ENCODE measurements at places on chromosomes 7 and 10.

- no peak for DNase-seq
Measured at GRCh38 chr7:151757274-151757673, 119.6 kb downstream of the PRKAG2 start.

DNA sequence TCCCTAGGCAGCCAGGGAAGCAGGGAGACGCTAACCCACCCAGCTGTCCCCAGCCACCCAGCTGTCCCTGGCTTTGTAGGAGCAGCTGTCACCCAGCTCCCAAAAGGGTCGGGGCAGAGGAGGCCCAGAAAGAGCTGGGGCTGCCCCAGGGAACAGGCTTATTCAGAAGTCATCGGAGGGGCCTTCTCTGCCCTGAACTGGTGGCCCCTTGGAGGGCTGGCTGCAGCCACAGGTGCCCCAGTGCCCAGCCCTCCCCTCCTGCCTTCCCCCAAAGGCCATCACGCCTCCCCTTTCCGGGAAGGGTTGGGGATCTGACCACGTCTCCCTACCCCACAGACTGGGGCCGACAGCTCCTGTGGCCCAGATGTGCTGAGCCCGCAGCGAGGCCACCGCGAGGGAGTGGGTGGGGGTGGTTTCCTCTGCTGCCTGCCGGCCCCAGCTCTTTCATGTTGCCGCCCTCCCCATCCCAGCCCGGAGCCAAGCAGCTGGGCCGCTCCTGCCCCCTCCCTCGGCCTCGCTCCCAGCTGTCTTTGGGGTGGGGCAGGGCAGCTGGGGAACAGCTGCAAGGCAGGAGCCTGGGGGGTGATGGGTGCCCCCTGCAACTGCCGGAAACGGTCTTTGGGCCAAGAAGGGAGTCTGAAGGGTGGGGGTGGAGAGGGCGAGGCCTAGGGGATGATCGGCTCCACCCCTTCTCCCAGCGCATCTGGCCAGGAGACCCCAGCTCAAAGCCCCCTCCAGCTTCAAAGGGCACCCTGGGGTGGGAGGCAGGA, 16.8 kb downstream of the TRIM8 start:
- DNase-seq: no peak

- DNase-seq: no peak
Measured at GRCh38 chr10:77522268-77522809, 115.3 kb downstream of the KCNMA1 start.

GRCh38 chr10:42980553-42981357, 96.1 kb upstream of the RET start:
- no peak for DNase-seq

DNA sequence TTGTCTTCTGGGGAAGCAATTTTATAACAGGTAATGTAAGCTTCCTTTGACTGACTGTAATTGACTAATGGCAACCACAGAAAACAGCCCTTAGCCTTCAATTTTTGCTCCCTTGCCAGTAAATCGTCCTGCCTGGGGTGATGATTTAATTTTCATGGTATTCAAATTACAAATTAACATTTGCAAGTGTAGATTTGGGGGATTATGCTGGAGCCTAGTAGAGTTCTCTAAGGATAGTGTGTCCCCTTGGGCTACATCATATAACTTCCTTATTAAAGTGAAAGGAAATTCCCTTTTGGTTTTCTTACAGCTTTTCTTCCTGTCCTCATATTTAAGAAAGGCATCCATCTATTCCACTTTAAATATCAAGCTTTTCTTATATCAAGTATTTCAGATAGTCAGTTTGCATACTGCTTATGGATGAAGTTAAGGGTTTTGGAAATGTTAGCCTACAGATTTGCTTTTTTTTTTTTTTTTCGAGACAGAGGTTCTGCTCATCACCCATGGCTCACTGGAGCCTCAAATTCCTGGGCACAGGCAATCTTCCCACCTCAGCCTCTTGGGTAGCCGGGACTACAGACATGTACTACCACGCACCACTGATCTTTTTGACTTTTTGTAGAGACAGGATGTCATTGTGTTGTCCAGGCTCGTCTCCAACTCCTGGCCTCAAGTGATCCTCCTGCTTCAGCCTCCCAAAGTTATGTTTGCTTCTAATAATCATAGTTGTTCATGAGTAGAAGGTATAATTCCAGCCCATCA, 35.9 kb upstream of the HDAC9 start:
- no peak for DNase-seq

Data from GM12864 (cell line).